Left kidney (tissue), 8 donors: ENCODE measurements at places on chromosomes 5 and 9. TPM values are rescaled to one million over a fixed set of nuclear protein-coding genes. Genes with fewer than 3 reads are reported as not detected.
A peak's percentile ranks its signal among the peaks of the same experiment; 100 is the strongest.

- DNase-seq = no peak
Measured at GRCh38 chr5:41201082-41201772, 12.1 kb downstream of the C6 start.

DNA sequence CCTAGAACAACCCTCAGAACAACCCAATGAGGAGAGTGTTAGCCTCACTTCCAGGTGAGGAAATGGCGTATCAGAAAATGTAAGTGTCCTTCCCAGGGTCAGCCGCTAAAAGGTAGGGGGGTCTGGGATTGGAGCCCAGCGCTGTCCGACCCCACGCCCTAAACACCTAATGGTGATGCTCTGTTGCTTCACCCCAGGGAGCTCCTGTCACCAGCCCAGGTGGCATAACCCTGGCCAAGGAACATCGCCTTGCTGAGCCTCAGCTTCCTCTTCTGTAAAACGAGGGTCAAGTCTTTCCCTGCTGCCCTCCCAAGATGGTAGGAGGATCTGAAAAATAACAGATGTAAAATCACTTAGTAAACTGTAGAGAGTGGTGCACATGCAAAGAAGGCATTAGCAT, 132.5 kb downstream of the PAX5 start:
- no peak for DNase-seq

The BTNL8 gene
- polyA plus RNA-seq = 0.65 TPM

- DNase-seq = peak; percentile 96
Measured at GRCh38 chr5:124746916-124747790, 714 bp upstream of the ZNF608 start.

DNA sequence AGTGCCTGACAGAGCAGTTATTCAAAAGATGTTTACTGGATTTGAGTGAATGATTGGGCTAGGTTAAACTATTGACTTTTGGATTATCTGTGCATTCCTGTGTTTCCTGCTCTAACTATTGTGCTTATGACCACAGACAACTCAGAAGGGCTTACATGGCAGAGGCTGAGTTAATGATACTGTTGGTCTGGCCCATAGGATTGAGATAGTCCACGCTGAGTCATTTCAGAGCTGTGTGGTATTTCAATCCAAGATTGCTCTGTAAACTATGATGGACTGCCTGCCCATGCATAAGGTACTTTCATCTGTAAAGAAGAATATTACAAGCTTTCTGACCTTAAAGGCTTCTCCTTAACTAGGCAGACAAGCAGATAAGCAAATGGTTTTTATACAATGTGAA, 49.1 kb upstream of the SLIT3 start:
- DNase-seq = no peak

GRCh38 chr9:76686756-76687155, 77.5 kb upstream of the PCA3 start:
- no peak for DNase-seq

The ZNG1E gene
- polyA plus RNA-seq = 91.7 TPM

DNA sequence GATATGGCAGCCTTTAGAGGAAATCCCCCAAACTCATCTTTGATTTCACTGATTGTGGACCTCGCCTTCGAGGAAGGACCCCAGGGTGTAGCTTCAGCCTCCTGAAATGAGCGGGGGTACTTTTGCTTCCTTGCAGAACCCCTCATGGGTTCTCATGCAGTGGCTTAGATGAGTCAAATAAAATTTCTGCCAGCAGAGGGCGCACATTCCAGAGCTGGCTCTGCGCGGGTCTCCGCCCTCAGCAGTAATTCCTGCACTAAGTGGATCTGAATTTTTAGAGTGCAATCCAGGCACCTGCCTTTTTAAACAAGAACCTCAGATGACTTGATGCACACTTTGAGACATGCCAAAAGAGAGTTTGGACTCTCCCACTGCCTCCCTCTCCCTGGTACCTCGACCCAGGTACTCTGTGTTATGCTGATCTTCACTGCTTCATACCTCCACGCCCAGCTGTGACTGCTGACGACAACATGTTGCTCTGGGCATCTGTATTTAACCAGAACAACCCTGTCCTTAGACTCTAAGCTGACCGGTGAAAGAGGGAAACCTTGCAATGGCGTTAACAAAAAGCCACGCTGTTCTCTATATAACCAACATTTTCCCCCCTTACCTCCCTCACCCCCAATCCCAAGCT, 7.3 kb downstream of the EGFLAM start:
- peak; percentile 65 for DNase-seq

DNA sequence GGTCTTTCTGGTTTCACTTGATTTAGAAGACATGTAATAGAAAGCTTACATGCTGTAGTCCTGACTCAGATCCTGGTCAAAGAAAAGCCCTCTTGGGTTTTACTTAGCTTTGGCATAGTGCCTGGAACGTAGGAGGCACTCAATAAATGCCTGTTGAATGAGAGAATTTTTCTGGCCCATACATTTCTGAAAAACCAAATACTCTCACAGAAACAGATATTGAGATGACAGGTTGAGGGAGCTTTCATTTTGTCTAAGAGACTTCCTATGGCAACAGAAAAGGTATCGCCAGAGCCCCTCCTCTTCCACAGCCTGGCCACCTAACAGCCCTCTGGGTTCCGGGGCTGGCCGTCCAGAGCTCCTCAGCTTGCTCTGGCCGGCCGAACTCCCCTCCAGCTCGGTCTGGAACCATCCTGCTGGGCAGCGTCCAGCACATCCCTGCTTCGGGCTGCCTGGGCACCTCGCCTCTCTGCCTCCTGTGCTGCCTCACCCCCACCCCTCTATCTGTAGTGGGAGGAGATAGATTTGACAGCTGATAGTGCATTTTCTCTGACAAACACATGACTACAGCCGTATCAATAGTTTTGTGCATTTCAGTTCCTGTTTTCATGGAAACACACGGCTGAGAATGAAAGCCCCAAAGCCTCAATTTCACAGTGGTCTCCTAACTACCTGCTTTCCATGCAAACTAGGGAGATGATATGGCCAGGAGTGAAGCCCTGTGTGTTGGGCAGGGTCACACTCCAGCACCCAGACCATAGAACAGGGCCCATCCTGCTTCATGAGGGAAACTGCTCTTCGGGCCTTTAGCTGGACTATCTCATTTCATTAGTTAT, 1.1 kb downstream of the IL4 start:
- DNase-seq = no peak

DNA sequence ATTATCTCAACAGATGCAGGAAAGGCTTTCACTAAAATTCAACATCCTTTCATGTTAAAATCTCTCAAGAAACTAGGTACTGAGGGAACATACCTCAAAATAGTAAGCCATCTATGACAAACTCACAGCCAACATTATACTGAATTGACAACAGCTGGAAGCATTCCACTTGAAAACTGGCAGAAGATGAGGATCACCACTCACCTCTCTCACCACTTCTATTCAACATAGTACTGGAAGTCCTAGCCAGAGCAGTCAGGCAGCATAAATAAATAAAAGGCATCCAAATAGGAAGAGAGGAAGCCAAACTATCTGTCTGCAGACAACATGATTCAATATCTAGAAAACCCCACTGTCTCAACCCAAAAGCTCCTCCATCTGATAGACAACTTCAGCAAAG, 203.6 kb upstream of the GRAMD2B start:
- DNase-seq = no peak

The TTC23L gene
- 5.0 TPM for polyA plus RNA-seq

The NTNG2 gene
- 0.18 TPM for polyA plus RNA-seq

DNA sequence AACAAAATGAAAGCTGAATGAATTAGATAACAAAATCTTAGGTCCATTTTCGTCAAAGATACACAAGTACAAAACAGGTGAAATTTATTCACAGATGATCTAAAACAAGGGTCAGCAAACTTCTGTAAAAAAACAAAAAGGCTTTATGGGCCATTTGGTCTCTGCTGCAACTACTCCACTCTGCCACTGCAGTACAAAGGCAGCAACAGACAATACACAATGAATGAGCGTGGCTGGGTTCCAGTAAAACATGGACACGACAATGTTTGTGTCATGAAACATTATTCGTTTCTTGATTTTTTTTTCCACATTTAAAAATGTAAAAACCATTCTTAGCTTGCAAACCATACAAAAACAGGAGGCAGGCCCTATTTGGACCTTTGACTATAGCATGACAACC, 71.9 kb downstream of the ECPAS start:
- no peak for DNase-seq

The SHC3 gene
- 2.7 TPM for polyA plus RNA-seq

DNA sequence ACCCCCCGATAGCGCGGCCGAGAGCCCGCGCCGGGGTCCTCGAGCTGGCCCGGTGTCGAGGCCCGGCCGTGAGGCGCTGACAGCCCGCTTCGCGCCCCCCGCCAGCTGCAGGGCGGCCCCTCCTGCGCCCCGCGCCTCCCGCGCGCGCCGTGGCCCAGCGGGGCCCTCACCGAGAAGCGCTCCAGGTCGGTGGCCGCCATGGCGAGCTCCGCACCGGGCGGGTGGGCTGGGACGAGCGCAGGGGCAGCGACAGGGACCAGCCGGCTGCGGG, 166 bp downstream of the SEPTIN8 start:
- no peak for DNase-seq

- no peak for DNase-seq
Measured at GRCh38 chr9:121283856-121284732, 16.1 kb downstream of the GSN start.

The OR2V1 gene
- polyA plus RNA-seq = not detected

GRCh38 chr5:107887166-107887943, 216.6 kb upstream of the EFNA5 start:
- DNase-seq = peak; percentile 21

- DNase-seq = no peak
Measured at GRCh38 chr9:94808926-94809700, 82.6 kb downstream of the AOPEP start.

DNA sequence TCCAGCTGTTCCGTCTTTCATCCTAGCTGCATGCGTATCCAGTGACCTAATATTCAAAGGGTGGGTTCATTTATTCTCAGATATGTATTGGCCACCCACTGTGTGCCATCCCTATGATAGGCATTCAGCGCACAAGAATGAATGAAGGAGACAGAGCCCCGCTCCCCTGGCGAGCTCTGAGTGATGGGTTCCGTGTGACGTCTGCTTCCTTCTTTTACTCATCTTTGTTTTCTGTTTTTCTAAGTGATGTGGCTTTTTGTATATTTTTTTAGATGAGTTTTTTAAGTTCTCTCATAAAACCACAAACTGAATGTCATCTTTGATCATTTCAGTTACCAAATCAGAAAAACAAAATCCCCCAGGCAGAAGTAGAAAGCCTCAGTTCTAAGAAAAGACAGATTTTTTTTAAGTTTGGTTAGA, 168.3 kb upstream of the OTULINL start:
- DNase-seq = no peak

DNA sequence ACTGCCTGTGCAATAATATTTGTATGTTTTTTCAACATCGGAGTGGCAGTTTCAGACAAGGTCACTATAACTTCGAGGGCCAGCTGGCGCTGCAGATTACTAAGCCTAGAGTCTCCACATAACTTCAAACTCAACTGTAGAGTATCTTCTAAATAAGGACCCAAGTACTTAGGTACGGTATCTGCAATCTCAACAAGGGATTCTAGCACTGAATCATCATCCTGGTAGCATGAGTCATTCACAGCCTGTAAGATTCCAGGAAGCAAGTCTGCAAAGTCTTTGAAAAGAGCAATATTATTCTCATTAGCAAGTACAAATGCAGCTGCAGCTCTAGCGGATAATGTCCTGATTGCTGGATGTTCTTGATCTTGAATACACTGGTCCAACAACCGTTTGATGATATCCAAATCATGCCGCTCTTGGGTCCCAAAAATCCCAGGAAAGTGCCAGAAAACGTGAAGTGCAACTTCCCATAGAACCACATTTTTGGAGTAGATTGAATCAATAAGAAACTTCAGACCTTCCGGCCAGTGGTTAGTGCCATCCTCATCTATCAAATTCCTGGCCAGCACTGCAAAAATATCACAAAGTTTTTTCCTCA, 654 bp downstream of the RANBP6 start:
- DNase-seq = no peak

GRCh38 chr5:90173299-90174030, 236.1 kb downstream of the CETN3 start:
- DNase-seq = no peak

- DNase-seq = no peak
Measured at GRCh38 chr9:77714077-77714549, 66.0 kb upstream of the GNA14 start.

- DNase-seq = no peak
Measured at GRCh38 chr5:160048131-160048530, 39.2 kb downstream of the TTC1 start.

The ANKRD31 gene
- 0.86 TPM for polyA plus RNA-seq

DNA sequence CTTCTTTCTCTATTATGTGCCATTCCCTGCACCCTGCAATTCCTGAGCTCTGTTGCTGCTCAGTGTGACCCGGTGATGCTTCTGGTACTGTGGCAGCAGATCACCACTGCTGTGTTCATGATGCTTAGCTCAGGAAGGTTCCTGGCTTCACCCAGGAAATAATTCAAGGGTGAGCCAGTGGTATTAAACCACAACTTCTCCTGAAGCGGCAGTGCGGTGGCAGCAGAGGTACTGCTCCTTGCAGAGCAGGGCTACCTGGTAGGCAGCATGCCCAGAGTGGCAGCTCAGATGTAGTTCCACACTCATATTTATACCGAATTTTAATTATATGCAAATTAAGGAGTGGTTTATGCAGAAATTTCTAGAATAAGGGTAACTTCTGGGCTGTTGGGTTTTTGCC, 213.8 kb upstream of the ZNF608 start:
- no peak for DNase-seq

- DNase-seq = no peak
Measured at GRCh38 chr5:178236126-178236525, 3.5 kb upstream of the PHYKPL start.

DNA sequence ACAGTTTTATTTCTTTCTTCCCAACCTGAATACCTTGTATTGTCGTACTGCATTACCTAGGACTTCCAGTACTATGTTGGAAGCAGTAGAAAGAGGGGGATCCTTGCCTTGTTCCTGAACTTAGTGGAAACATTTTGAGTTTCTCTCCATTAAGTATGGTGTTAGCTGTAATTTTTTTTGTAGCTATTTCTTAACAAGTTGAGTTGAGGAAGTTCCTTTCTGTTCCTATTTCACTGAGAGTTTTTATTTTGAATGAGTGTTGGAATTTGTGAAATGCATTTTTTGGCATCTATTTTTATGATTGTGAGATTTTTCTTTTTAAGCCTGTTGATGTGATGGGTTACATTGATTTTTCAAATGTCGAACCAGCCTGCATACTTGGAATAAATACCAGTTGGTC, 49.0 kb downstream of the FSD1L start:
- DNase-seq = no peak

- no peak for DNase-seq
Measured at GRCh38 chr5:68265822-68266395, 50.4 kb downstream of the PIK3R1 start.

DNA sequence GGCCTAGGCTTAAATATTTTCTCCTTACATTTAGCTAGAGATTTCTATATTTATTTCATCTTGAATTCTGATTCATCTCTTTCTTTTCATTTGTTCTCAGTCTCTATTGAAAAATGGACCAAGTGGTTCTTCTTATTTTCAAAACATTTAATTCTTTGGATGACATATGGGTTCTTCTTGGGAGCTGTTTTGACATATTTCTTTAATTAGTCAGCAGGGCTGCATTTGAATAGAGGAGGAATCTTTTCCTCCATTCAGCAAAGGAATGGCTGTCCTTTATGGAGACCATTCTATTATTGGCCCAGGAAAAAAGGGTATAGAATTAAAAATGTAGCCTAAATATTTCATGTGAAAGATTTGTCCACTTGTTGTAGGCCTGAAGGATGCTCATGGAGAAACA, 109.9 kb downstream of the RPS23 start:
- no peak for DNase-seq

GRCh38 chr5:159403906-159404681, 73.8 kb upstream of the IL12B start:
- no peak for DNase-seq

The ANXA1 gene
- polyA plus RNA-seq = 29.5 TPM

- DNase-seq = no peak
Measured at GRCh38 chr5:32201122-32201753, 27.1 kb upstream of the GOLPH3 start.

The MARCHF11 gene
- 1.7 TPM for polyA plus RNA-seq
